NCI-H510A (cell line): ENCODE measurements at places on chromosomes 12 and 14.
A peak's percentile ranks its signal among the peaks of the same experiment; 100 is the strongest.

GRCh38 chr12:63802012-63802608 lies 22.4 kb downstream of the RXYLT1 start:
- DNase-seq = no peak

GRCh38 chr14:80278293-80279023 lies 67.2 kb upstream of the DIO2 start:
- no peak for DNase-seq

DNA sequence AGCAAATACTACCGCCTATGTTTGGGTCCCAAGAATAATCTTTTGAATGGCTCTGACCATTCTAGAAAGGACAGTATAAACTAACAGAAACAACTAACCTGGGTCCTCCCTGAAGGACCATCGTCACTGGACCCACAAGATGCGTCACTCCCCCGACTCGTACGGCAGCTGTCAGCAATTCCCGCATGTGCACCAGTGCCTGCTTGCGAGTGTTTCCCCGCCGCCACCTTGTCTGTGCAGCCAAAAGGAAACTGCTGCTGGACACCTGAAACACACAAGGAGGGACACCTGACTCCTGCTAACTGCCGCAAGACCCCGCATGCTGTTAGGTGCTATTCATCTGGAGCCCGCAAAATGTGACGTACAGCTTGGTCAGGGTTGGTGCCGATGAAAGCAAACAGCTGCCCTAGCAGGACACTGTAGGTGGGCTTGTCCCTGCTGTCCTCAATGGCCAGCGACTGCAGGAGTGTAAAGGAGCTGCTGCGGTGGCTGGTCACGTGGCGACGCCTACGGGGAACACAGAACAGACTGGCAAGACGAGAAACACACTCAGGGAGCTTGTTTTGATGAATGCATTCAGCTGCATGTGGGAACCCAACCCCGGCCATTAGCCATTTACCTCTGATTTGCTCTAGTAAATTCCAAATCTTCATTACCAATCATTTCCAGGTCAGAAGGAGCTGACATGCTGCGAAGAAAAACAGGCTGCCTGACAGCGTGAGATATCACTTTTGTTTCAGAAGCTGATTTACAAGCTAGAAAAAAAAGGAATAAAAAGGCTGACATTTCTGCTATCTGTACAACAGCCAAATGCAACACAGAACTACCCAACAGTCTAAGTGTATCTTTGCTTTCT lies 118.1 kb downstream of the TRAFD1 start:
- DNase-seq = no peak

DNA sequence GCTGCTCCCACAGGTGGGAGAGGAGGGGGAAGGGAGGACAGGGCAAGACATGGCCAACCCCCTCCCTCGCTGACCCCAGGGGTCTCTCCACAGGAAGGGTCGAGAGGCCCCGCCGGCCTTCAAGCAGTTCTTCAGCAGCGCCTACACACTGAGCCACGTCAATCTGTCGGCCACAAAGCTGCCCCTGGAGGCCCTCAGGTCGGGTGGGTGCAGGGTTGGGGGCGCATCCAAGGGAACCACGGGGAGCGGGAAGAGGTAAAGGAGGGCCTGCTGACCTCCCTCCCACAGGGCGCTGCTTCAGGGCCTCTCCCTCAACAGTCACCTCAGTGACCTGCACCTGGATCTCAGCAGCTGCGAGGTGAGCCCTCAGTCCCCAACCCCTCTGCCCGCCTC lies 6.1 kb downstream of the CARMIL3 start:
- DNase-seq = no peak

DNA sequence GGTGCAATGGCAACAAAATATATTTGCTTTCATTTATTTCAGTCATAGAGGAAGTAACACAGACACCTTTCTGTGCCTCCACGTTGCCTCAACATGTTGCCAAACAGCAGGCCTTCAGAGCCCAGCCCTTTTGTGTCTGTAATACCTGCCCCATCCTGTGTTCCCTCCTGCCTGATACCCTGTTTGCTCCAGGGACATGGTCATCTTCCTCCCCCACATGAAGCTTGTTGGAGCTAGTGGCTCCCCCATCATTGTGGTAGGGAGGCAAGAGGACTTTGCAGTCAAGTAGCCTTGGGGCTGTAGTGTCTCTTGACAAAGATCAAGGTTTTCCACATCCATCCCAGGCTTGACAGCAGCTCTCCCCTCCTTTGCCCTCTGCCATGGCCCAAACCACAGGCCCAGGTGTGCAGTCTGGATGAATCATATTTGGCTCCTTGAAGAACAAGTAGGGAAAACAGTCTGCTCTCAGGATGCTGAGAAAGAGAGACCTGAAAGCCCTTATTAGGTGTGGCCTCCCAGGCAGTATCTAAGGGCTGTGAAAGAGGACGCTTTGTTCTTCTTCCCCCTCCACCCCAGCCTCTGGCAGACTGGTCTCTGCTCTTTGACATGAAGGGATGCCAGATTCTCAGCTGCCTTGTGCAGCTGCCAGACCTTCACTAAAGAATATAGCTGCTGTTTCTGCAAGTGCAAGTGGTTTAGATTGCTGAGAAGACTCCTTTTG lies 329.0 kb downstream of the C12orf75 start:
- no peak for DNase-seq

DNA sequence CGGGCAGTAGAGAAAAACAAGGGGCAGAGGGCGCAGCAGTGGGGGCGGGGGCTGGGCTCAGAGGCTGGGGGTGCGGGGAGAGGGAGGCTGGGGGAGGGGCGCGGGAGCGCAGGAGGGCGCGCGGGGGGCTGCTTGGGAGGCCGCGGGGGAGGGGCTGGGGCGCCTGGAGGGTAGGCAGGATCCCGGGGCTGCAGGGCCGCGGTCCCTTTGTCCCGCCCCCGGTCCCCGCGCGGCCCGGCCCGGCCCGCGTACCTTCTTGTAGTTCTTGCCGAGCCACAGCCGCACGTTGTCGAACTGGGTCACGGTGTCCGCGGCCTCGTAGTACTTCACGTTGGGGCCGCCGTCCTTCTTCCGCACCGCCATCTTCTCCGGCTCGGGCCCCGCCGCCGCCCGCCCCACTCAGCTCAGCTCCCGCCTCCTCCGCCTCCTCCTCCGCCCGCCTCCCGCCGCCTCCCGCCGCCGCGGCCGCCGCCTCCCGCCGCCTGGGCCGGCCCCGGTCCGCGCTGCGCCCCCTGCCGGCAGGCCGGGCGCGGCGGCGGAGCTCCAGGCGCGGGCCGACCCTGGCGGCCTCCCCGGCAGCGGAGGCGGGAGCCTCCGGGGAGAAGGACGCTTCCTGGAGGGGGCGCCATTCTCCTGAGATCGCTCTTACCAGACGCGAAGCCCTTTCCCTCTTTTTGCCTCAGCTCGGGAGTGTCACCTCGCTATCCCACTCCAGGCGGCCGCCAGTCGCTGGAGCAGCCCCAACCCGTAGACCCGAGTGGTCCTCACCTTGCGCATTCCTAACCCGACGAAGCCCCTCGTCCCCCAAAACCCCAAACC lies at the start of gene SMARCC2:
SMARCC2 (minus strand) TSS at position 385 of the 819 bp plus-strand sequence; CDS start at position 363, 22 bp downstream.
- peak; percentile 90 for DNase-seq

DNA sequence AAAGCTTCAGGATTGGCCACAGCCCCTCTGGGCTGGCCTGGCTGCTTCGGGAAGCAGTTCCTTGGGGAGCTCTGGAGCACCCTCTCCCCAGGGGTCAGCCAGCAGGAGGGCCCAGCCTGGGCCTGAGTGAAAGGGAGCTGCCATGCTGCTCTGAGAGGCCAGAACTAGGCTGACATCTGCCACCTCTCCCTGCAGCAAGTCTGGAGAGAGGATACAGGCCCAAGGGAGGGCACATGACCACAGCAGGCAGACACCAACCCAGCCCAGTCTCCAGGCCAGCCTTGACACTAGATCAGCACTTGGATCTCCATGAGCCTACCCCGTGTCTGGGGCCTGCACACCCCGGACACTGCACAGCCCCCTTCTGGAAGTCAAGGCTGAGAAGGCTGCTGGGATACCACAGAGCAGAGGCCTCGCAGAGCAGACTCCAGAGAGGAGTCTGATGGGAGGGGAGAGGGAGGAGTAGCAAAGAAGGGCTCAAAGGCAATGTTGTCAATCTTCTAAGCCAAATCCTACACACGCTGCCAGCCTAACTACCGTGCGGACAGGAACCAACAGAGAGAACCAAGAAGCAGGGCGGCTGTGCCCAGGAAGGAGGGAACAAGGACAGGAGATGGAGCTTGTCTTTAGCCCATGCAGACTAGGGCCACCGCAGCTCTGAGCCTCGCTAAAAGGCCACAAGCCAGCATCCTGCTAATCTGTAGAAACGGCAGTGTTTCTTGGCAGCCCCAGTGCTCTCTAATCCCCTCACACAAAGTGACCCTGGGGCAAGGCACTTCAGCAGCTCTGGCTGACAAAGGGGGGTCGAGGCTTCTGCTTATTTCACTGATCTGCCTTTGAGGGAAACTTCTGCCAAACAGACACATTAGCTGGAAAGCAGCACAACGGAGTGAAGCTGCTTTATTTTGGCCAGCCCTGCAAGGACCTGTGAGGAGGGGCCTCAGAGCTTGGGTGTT lies 12.9 kb downstream of the COL2A1 start:
- DNase-seq = no peak

GRCh38 chr12:57834086-57834876 lies 12.2 kb downstream of the CTDSP2 start:
- peak; percentile 26 for DNase-seq

DNA sequence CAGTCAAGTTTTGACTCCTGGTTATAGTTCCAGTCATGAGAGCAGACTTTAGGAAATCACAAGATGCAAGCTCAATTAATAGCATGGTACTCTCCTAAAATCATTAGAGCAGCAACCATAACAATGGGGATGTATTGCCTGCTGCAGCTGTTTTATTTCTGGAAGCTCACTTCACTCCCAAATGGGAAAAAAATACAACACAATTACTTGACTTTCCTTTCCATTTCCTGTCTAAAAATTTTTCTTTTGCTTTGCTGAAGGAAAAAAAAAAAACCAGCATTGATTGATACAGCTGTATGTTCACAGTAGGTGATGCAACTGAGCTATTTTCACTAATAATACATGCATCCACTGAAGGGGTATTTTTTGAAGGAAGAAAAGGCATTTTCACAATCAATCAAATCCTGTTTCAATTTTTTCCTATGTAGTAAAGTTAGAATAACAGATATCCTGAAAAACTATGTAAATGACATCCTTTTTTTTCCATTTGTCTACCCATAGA lies 143.9 kb upstream of the NOVA1 start:
- no peak for DNase-seq

DNA sequence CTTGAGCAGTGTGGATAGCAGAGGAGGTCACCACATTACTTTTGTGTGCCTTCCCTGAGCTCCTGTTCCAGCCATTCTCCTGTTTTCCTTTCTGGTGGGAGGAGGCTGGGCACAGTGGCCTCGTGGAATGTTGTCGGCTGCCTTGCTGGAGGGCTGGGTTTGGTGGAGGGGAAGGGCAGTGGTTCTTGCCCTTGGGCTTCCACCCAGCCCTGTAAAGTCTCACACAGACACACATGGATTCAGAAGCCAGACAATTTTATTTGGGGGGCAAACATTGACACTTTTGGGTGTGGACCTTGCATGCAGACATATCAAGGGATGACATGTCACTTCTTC lies 866 bp downstream of the NPFF start:
- no peak for DNase-seq

- no peak for DNase-seq
Measured at GRCh38 chr14:105039458-105040205, 18.7 kb upstream of the CDCA4 start.

- DNase-seq = no peak
Measured at GRCh38 chr12:126201981-126202537, 1136.8 kb downstream of the AACS start.

DNA sequence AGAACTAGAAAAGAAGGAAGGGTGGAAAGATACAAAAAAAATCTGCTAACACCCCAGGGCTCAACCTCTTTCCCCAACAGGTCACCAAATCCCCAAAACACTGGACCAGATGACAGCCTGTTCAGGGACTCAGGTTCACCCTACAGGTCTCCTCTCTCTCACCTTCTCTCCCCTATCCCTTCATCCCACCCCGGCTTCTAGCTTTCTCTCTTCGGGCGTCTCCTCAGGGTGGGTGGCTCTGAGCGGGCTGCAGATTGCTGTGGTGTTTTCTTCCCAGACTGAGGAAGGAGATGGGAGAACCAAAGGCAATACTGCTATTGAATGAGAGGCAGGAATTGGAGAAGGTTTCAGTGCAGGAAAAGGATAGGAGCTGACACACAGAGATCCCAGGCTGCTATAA lies 39.3 kb downstream of the ANO2 start:
- DNase-seq = no peak

- no peak for DNase-seq
Measured at GRCh38 chr14:87113286-87113685, 879.7 kb downstream of the GALC start.

GRCh38 chr14:75238756-75239455 lies 39.7 kb upstream of the FOS start:
- DNase-seq = no peak
